ENCODE measurements at places on chromosomes 13 and 19. TPM values are rescaled to one million over a fixed set of nuclear protein-coding genes. Genes with fewer than 3 reads are reported as not detected.

GRCh38 chr13:26708007-26708297 is 52.6 kb downstream of the GPR12 start:
- no peaks in the 10 kb centered on the region for H3K36me3 ChIP-seq
- H3K4me3 ChIP-seq, result no peak overlapping the region
- no peak overlapping the region for H3K27ac ChIP-seq
- H3K27me3 ChIP-seq, result peaks cover 4% of the 10 kb centered on the region

CDK8 gene
- total RNA-seq, result 16.4 TPM

- H3K36me3 ChIP-seq, result no peaks in the 10 kb centered on the region
- H3K4me3 ChIP-seq, result no peak overlapping the region
- no peaks in the 10 kb centered on the region for H3K27me3 ChIP-seq
Observed at GRCh38 chr13:97124915-97125809, 97.0 kb upstream of the MBNL2 start.

- H3K4me1 ChIP-seq, result no peaks in the 10 kb centered on the region
- H3K27me3 ChIP-seq, result no peaks in the 10 kb centered on the region
- no peak for DNase-seq
- no peak overlapping the region for H3K4me3 ChIP-seq
- H3K27ac ChIP-seq, result no peak overlapping the region
Observed at GRCh38 chr13:105796081-105796480, 739.4 kb downstream of the EFNB2 start.

PRR36 gene
- total RNA-seq, result 0.07 TPM

FCGBP gene
- 7.0 TPM for total RNA-seq

ARHGEF1 gene
- total RNA-seq, result 26.2 TPM

- H3K27me3 ChIP-seq, result no peaks in the 10 kb centered on the region
- peaks cover 41% of the 10 kb centered on the region for H3K4me1 ChIP-seq
- peak overlapping the region; percentile 80 for H3K27ac ChIP-seq
- peak overlapping the region; percentile 25 for H3K4me3 ChIP-seq
- H3K36me3 ChIP-seq, result peaks cover 77% of the 10 kb centered on the region
- DNase-seq, result peak; percentile 88
Observed at GRCh38 chr19:1424192-1424955, 13.8 kb upstream of the RPS15 start.

GRCh38 chr19:46472592-46472991 is 1.2 kb upstream of the PNMA8A start:
- no peak overlapping the region for H3K27ac ChIP-seq
- no peak for DNase-seq
- peaks cover 27% of the 10 kb centered on the region for H3K4me1 ChIP-seq
- H3K36me3 ChIP-seq, result no peaks in the 10 kb centered on the region
- H3K27me3 ChIP-seq, result peaks cover 19% of the 10 kb centered on the region

ENOX1 gene
- not detected for total RNA-seq

DNA sequence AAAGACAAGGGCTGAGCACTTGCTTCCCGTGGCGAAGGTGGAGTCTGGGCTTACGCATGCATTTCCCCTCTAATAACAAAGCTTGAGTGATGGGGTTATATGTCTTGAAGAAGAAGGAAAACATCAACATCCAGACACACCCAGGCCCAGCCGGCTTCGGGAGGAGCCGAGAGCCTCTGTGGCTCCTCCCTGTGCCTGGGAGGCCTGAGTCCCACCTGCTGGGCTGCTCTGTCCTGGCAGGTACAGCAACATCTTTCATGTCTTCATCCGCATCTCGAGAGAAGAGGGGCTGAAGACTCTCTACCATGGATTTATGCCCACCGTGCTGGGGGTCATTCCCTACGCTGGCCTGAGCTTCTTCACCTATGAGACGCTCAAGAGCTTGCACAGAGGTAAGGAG is 30.6 kb downstream of the TMEM161A start:
- peaks cover 50% of the 10 kb centered on the region for H3K4me1 ChIP-seq
- no peaks in the 10 kb centered on the region for H3K27me3 ChIP-seq
- H3K4me3 ChIP-seq, result no peak overlapping the region
- H3K36me3 ChIP-seq, result no peaks in the 10 kb centered on the region

GRCh38 chr13:71610876-71611275 is 256.1 kb downstream of the DACH1 start:
- H3K36me3 ChIP-seq, result no peaks in the 10 kb centered on the region
- H3K4me3 ChIP-seq, result no peak overlapping the region
- no peaks in the 10 kb centered on the region for H3K4me1 ChIP-seq
- no peak overlapping the region for H3K27ac ChIP-seq

GAS6 gene
- total RNA-seq, result 0.11 TPM

LRP3 gene
- total RNA-seq, result 51.6 TPM

- H3K36me3 ChIP-seq, result no peaks in the 10 kb centered on the region
- no peak for DNase-seq
- H3K27ac ChIP-seq, result no peak overlapping the region
- no peaks in the 10 kb centered on the region for H3K27me3 ChIP-seq
Observed at GRCh38 chr13:46403851-46404732, 17.0 kb upstream of the RUBCNL start.

DNA sequence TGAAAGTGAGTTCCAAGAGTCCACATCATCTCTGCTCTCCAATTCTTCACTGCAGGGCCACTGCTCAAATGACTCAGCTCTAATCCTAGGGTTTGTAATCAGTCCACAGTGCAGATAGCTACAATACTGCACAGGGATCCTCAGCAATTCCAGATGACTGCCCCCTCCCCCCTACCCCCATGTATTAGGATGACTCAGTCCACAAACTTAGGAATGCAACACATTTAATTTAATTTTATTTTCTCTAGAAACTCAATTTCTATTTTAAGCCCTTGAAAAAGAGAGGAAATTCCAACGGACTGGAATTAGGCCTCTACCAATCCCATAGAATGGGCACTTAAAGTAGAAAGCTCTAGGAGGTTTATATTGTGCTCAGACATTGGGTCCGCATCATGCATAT is 173.8 kb upstream of the SOX21 start:
- DNase-seq, result no peak
- 0 out of 3 replicates have a peak, but pooled peaks cover 5% of the 10 kb centered on the region for H3K27me3 ChIP-seq
- H3K4me1 ChIP-seq, result no peaks in the 10 kb centered on the region
- H3K27ac ChIP-seq, result no peak overlapping the region
- H3K36me3 ChIP-seq, result no peaks in the 10 kb centered on the region
- no peak overlapping the region for H3K4me3 ChIP-seq

GRCh38 chr19:17235300-17235970 is 9.4 kb downstream of the OCEL1 start:
- no peak overlapping the region for H3K4me3 ChIP-seq
- no peaks in the 10 kb centered on the region for H3K27me3 ChIP-seq
- no peak overlapping the region for H3K27ac ChIP-seq
- DNase-seq, result no peak

NFIX gene
- total RNA-seq, result 5.6 TPM

DNA sequence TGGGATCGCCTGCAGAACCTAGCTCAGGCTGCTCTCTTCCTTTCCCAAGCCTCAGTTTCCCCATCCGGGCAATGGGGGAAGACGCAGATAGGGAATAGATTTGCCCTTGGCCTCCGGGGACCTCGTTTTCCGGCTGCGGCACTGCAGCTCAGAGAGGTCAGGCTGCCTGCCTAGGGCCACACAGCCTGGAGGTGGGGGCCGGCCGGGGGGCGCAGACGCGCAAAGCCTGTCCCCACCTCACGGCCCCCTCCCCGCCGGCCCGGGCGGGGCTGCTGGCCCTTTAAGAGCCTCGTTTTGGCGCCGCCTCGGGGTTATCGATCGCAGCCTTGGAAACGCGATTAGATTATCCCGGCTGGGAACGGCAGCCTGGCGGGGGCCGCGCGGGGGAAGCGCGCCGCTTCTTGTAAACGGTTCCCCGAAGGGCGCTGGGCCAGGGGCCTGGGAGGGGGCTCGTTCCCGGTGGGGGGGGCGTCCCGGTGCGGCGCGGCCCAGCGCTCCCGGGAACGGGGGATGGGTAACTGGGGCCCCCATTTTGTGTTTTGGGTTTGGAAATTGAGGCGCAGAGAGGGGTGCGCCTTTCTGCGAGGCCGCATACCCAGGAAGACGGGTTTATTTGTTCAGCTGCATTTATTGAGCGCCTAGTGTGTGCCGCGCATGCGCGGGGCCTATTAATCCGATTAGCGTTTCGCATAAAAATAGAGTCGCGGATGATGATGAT is 23.4 kb upstream of the TCF3 start:
- no peaks in the 10 kb centered on the region for H3K36me3 ChIP-seq
- H3K27ac ChIP-seq, result no peak overlapping the region
- H3K4me3 ChIP-seq, result peak overlapping the region; percentile 33
- H3K4me1 ChIP-seq, result no peaks in the 10 kb centered on the region

GRCh38 chr19:310141-310651 is 19.0 kb upstream of the PLPP2 start:
- H3K27me3 ChIP-seq, result no peaks in the 10 kb centered on the region
- no peak overlapping the region for H3K4me3 ChIP-seq
- DNase-seq, result no peak
- H3K36me3 ChIP-seq, result peaks cover 49% of the 10 kb centered on the region
- no peaks in the 10 kb centered on the region for H3K4me1 ChIP-seq

Measured in HepG2 (cell line).